Bronchial epithelial cell (primary cell): ENCODE measurements at places on chromosomes 16 and 17.
A peak's percentile ranks its signal among the peaks of the same experiment; 100 is the strongest.

DNA sequence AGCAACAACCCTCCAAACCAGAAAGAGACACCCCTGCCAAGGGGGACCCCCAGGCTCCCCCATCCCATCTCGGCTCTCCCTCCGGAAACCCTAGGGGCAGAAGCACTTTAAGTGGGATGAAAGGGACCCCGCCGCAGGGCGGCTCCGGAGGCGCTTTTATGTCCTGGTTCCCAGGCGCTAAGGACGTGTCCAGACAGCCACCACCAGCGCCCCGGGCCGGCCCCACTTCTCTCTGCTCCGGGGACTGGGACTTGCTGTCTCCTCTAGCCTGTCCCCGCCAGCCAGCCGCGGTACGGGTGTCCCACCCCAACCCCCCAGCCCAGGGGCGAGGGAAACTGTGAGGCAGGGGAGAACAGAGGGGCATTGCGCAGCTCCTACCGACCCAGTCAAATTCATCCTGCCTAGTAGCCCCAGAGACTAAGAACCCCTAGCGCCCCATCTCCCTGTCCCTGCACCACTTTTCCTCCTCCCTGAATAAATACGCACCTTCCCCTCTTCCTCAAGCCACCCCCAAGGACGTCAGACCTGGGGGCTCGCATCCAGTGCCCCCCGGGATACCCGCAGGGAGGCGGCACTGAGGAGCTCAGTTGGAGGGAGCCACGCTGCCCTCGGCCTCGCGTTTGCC is 4.1 kb downstream of the SP6 start:
- no peak for DNase-seq

GRCh38 chr16:756428-756827 is 4.1 kb upstream of the MSLN start:
- no peak for DNase-seq

- DNase-seq: peak; percentile 68
These were observed at the start of gene TRIM25 for GRCh38 chr17:56913867-56914580. TSS of gene TRIM25 (minus strand) at chr17:56914049. CDS start at chr17:56913988, 61 bp downstream.

GRCh38 chr17:72206376-72206775 is 85.6 kb downstream of the SOX9 start:
- DNase-seq: no peak

DNA sequence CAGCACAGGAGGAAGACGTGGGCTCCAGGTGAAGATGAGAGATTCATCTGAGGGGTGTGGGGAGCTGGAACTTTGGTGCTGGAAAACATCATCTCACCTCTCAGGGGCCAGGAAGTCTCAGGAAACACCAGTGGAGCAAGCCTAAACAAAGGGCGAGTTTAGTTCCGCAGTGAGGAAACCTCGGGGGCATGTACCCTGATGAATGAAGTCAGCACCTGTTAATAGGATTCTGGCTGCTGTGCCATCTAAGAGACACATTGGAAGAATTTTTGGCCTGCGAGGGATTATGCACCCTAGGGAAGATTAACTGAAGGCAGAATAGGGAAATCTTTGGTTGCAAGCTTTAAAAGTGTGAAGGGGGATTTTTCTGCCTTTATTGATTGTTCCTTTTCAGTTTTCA is 94.7 kb upstream of the CACNG5 start:
- no peak for DNase-seq

DNA sequence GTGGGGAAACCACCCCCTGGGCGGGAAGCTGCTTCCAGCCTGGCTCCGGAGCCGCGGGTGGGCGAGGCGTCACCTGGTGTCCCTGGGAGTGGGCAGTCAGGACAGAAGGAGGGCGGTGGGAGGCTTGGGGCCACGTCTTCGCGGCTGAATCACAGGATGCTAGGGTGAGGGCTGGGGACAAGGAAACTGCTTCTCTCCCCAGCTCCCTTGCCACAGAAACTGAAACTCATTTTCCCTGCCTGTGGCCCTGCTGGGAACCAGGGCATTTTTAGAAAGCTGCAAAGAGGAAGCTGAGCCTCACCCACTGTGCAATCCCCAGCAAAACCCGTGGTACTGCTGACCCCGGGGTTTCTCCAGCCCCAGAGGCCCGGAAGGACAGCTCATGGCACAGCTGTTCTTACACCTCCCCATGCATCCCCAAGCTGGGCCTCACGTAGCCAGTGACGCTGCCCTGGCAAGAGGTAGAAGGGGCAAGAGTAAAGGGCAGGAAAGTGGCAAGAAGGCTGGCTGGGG is 8.2 kb downstream of the RHBDF2 start:
- DNase-seq: peak; percentile 71
